Renal cortical epithelial cell (primary cell): ENCODE measurements at places on chromosomes 11 and 22. TPM values are rescaled to one million over a fixed set of nuclear protein-coding genes. Genes with fewer than 3 reads are reported as not detected.

MIOX gene
- 0.10 and 1.7 TPM in 2 replicates for total RNA-seq

CDHR5 gene
- 0.15 TPM in 1 of 2 replicates, not detected in the other for total RNA-seq

GRCh38 chr11:27839226-27839913 is 139.1 kb upstream of the BDNF start:
- DNase-seq, result peak; percentile 44

- peak; percentile 43 for DNase-seq
Observed at GRCh38 chr11:2211113-2211971, 39.7 kb upstream of the TH start.

GRCh38 chr22:32312748-32313147 is 44.9 kb upstream of the RFPL3 start:
- DNase-seq, result no peak

DNA sequence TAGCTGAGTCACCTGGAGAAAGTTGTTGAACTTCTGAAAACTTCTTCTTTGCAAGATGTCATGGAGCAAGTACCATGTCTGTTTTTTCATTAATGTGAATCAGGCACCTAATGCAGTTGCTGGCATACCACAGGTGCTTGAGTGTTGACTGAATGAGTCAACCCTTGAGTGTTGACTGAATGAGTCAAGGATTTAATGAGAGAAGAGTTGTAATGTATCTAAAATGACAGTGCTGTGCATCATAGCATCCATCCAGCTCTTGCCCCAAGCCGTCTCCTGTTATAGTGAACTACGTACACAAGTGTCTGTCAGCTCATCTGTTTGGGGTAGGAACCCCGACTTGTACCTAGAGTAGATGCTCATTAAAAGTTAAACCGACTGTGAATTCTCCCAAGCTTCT is 93.1 kb downstream of the CWC15 start:
- DNase-seq, result peak; percentile 80

IGLL5 gene
- total RNA-seq, result not detected in 2 replicates

DNA sequence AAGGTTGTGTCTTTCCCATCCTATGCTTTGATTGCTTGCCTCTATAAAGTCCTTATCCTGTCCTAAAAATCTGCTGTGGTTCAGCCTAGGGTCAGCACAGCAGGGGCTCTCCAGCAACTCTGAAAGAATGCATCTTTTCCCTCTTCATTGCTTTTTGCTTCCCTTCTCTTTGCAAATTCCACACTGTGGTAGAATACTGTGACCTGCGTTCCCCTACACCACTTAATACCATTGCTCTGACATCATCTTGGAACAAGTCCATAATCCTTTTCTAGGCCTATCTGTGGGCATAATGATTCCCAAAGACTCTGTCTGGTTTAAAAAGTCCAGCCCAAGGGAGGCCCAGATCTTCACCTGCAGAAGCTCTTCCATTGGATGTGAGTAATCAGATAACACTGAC is 177.7 kb downstream of the NAV2 start:
- DNase-seq, result peak; percentile 90

GRCh38 chr11:93166194-93166593 is 31.6 kb downstream of the SLC36A4 start:
- no peak for DNase-seq

DNA sequence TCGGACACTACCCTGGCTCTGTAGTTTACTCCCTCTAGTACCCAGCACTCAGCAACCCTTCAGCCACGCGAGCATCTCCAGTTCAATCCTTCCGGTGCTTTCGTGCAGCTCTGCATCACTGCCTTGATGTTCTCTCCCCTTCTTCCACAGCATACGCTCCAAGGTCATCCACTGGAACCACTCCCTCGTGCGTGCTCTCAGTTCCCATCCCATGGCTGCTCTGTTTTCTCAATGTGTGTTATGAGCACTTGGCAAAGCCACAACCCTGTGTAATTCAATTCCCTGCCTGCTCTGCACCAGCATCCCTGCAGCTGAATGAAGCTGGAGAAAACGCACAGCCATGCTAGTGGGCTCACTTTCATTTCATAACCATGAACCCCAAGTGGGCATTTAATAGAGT is 38.5 kb upstream of the NFRKB start:
- no peak for DNase-seq

DNA sequence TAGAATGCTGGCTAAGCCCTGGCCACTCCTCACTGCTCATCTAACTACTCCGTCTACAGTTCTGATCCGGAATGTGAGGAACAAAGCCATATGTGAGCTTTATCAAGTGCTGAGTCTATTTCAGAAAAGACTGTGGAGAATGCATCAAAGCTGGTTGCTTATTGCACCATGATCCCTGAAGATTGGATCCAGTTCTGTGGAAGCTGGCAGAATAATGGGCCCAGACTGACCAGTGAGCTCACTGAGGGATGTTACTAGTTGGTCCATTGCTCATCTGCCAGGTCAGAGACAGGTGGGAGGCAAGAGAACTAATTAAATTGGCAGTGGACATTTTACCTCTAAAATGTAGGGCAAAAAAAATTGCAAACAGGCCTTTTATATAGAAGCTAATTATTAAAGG is 681.3 kb downstream of the NTM start:
- no peak for DNase-seq

- DNase-seq, result no peak
Observed at GRCh38 chr11:36450110-36450572, 59.9 kb downstream of the TRAF6 start.

DNA sequence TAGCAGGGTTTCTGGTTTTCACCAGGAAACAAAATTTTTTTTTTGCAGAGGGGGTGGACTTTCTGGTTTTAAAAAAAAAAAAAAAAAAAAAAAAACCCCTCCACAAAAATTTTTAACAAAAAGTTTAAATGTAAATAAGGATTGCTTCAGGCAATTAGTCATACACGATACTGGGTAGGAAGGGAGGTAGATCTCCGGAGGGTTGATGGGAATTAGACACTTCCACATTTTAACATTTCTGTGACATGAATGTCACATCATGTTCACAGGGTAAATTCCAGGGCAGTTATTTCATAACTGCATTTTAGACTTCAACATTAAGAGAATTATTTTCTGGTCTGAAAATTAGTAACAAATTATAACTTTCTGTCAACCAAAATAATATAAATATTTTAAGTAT is 15.9 kb downstream of the NUP98 start:
- DNase-seq, result no peak

DNA sequence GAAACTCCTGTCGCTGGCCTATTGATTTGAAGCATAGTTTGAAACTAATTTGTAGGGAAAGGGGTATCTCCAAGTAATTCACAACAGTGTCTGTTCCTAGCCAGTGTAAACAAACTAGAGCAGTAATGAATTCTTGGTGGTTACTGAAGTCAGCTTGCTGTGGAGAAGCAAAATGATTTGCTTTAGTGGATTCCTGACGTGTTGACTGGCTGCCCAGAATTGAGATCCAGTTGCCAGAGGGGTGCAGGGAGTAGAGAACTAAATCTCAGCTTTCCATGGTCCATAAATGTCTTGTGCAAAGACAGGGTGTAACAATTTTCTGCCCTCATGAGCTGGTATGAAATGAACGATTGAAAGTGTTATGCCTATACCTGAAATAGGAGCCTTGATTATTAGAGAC is 382.5 kb upstream of the KIRREL3 start:
- no peak for DNase-seq

DNA sequence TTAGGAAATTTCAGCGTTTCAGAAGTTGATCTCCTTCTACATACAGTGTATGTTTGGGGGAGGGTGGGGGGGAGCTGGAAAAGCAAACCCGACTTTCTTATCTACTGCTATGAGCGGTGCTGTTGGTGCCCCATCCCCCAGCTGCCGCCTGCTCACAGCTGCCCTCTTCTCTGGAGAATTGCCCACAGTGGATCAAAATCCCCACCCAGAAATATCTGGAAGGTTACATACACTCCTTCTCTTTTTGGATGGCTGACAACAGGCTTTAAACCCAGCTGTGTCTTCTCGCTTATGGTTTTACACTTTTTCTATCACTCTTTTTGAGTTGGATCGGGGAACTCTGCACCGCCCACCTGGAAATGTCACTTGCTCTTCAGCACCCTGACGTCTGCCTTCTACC is 56.4 kb downstream of the DHCR7 start:
- no peak for DNase-seq

DNA sequence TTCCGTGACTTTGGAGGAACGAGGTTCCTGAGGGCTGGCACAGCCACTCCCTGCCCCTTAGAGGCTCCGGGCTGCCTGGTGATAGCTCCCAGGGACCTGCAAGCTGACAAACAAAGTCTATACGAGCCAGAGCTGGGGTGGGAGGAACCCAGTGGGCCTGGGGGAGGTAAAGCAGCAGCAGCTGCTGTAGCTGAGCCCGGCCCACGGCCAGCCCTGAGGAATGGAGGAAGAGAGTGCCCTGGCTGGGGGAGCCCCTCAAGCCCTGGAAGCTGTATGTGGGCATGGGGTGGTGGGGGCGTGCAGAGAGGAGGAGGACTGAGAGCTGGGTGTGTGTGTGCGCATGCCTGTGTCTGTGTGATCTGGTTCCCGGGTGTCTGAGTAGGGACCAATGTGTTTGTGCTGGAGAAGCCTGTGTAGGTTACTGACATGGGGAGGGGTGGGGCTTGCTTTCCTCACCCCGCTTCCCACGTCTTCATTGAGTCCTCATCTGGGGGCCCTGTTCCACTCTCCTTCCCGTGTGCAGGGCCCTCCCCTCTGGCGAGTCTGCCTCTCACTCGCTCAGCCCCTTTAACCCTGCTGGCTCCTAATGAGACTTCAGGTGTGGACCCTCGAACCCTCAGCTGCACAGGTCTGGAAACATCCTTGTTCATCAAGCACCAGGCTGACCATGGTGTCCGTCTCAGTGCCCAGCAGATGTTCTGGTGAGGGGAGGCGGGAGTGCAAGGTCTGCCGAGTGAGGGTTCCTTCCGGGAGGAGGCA is 10.8 kb downstream of the ST3GAL4 start:
- no peak for DNase-seq

DNA sequence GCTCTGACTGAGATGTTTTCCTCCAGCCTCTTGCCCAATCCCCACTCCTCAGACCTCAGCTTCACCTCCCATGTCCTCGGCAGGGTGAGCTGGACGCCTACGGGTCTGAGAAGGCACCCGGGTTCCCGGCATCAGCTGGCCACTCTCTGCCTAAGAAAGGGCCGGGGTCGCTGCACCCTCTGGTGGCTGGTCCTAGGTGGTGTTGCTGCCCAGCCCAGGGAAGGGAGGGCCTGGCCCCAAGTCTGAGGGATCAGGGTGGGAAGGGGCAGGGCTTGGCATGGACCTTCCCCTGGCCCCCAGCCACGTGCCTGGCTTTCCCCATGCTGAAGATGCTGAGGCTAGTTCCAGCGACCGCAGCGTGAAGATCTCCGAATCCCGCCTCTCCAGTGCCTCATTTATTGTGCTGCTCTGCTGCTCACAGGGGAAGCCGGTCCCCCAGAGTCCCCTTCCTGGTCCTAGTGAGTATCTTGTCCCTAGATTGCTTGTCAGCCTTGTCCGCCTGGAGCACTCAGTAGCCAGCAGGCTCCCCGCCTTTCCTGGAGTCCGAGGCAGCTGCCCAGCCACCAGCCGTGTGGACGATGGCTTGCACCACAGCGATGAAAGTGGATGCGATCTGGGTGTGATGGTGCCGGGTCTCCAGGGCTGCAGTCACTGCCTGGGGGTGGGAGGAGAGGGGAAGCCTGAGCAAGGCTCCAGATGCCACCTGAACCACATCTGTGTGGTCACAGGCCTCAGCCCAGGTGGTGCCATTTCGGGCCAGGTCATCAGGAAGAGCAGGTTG is 2.9 kb upstream of the GGT5 start:
- DNase-seq, result peak; percentile 91

OR5L1 gene
- total RNA-seq, result not detected in 2 replicates

GRCh38 chr22:31944700-31945442 is 536 bp downstream of the YWHAH start:
- no peak for DNase-seq

- no peak for DNase-seq
Observed at GRCh38 chr11:9014826-9015225, 11.0 kb upstream of the NRIP3 start.

DNA sequence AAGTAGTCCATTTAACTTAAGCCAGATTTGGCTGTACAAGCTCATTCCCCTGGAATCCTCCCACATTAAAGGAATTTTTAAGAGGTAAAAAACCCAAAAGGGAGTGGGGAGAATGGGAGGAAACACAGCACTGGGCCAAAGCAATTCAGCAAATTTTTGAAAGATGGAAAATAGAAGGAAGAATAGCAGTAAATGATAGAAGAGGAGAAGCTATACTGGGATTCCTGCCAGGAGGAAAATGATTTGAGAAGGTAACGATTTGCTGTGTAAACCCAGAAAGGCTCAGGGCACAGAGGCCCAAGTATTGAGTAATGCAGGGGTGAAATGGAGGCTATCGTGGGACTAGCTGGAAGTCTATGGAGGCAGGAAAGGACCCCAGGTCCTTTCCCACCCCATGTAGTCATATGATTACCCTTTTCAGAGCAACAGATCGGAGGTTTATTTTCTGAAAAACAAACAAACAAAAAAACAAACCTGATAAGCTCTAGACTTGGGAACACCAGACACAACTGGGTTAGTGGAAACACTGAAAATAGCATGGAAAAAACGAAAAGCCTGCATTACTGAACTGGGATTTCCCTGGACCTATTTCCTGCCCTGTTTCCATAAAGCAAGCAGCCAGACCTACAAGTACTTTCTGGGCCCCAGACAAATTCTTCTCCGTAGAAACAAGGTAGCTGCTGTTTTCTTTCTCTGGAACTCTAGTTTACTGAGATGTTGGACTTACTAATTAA is 140.0 kb downstream of the SWAP70 start:
- no peak for DNase-seq

ZBTB3 gene
- total RNA-seq, result 8.7 and 11.8 TPM in 2 replicates

GRCh38 chr11:117993988-117994745 is 8.0 kb downstream of the IL10RA start:
- no peak for DNase-seq

DNA sequence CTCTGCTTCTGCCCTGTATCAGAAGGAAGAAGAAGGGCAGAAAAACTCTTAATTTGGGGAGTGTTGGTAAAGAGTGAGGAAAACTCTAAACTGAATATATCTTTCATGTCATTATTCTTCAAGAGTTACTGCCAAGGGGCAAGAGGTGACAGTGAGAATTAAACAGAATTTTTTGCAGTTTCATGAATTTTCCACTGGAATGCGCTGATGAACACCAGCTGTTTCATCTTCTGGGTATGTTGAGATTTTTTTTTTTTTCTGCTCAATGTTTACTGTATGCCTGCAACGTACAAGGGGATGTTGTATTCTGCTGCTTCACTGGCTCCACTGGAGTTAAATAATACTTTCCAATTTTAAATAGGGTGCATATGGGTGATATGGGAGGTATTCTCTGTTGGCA is 117.8 kb downstream of the FAM76B start:
- no peak for DNase-seq

KCNC1 gene
- 0.05 TPM in 1 of 2 replicates, not detected in the other for total RNA-seq

DNA sequence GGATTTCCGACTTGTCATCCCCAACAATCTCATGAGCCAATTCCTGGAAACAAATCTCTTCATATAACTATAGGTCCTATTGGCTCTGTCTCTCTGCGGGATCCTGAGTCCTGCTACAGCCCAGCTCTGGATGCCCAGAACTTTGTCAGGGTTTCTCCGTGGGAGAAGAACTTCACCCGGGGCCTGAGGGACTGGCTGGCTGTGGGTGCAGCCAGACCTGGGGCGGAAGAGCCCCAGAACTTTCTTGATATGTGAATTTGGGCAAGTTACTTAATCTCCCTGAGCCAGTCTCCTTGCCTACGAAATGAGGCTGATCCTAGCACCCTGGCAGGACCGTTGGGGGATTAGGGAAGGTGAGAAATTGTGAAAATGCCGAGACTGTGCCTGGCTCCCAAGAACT is 6.6 kb upstream of the TRIM29 start:
- no peak for DNase-seq
